ENCODE measurements at places on chromosomes 5 and 9.

- DNase-seq = peak; percentile 93
Observed at GRCh38 chr5:169980418-169981053, at the start of gene INSYN2B. Gene INSYN2B, minus strand, starts transcription at chr5:169980495. Its CDS starts 96,597 bp downstream, at chr5:169883898.

- DNase-seq = no peak
Observed at GRCh38 chr5:23437011-23437410, 70.4 kb upstream of the PRDM9 start.

DNA sequence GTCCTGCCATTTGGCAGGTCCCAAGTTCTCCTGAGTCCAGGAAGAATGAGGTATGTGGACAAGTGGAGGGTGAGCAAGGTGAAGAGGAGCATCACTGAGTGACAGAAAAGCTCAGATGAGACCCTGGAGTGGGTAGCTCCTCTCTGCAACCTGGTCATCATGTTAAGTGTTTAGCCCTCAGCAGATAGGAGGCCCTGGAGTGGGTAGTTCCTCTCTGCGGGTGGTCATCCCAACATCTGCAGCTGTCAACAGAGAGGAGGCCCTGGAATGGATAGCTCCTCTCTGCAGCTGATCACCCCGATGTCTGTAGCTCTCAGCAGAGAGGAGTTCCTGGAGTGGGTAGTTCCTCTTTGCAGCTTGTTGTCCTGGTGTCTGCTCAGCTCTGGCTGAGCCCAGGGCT is 48.4 kb downstream of the NDUFAF2 start:
- DNase-seq = no peak

DNA sequence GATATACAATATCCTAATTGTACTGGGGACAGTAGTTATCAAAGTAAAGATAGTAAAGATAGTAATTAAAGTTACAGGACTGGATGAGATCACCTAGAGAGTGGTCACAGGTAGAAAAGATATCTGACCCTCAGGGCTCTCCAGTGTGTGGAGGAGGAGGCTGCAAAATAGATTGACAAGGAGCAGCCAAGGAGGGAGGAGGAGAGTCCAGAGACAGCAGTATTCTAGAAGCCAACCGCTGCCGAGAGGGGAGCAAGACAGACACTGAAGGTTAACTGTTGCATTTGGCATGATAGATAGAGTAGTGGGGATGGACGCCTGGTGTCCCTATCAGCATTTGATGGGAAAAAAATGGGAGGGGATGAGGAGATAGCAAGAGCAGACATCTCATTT is 17.0 kb upstream of the F2RL1 start:
- DNase-seq = no peak

- DNase-seq = no peak
Observed at GRCh38 chr5:167122267-167122666, 1169.2 kb upstream of the WWC1 start.

- DNase-seq = no peak
Observed at GRCh38 chr9:136854842-136855460, 2.8 kb downstream of the MAMDC4 start.

- no peak for DNase-seq
Observed at GRCh38 chr5:37490931-37491330, 111.8 kb downstream of the WDR70 start.

- peak; percentile 79 for DNase-seq
Observed at GRCh38 chr5:140182803-140183367, 7.9 kb downstream of the CYSTM1 start.

GRCh38 chr5:168227973-168228615 is 63.4 kb upstream of the WWC1 start:
- DNase-seq = no peak

DNA sequence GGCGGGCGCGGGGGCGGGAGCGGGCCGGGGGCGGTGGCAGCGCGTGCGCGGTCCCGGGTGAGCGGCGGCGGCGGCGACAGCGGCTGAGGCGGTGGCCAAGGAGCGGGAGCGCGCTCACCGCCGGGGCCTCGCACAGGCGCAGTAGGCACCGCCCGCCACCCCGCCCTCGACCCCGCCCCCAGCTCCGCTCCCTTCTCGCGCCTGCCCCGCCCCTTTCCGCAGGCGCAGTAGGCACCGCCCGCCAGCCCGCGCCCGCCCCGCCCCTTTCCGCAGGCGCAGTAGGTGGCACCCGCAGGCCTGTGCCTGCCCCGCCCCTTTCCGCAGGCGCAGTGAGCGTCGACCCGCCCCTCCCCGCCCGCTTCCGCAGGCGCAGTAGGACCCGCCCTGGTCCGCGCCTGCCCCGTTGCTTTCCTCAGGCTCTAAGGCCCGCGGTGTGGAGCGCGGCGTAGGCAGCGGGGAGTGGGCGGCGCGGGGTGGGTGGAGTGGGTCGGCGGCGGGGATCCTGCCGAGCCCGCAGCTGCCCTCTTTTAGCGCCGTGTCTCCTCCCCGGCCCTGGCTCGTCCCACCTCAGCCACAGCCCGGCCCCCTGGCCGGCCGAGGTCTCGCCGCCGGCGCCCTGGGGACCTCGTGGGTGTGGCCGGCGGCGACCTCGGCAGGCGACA is at the start of gene CAMSAP1:
Gene CAMSAP1, minus strand, starts transcription at position 116 of the 662 bp plus-strand sequence. CDS start 387 bp downstream, outside the sequence.
- peak; percentile 97 for DNase-seq

- peak; percentile 31 for DNase-seq
Observed at GRCh38 chr5:9302218-9302617, 243.7 kb downstream of the SEMA5A start.

DNA sequence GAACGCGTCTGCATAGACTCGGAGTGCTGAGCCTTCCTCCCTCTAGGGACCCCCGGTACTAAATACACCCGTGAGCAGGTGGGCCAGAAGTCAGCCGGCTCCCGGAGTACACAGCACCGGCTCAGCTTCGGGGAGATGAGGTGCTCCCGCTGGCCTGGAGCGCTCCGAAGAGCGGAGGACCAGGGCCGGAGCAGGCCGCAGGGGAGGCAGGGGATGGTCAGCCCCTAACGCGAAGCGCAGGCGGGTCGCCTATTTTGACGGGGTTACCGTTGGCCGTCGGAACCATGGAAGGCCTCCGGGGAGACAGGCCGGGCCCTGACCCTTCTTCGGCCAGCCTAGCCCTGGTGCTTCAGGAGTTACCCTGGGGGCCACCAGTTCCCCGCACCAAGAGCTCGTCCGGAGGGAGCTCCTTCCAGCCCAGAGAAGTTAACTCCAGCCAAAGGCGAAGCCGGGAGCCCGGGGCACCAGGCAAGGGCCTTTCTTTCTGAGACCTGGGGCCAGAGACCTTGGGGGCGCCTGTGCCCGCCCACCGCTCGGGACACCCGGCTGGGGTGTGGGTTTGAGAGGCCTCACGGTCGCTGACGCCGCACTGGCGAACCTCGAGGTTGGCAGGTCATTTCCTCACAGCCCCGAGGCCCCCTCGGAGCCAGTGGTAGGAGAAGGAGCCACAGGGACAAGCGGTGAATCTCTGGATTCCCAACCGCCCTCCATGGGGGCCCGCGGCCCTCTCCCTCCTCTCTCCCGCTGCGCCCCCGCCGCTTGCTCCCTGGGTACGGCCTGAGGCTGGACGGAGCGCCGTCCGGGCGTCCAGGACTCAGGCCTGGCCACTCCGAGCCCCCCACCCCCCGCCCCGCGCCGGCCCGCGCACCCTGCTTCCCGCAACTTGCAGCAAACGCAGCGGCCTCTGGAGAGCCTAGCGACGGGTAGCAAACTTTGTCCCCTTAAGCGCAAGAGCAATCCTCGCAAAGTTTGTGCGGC is 3.4 kb upstream of the IRX4 start:
- DNase-seq = no peak

GRCh38 chr5:4540375-4541173 is 599.6 kb upstream of the ADAMTS16 start:
- no peak for DNase-seq

DNA sequence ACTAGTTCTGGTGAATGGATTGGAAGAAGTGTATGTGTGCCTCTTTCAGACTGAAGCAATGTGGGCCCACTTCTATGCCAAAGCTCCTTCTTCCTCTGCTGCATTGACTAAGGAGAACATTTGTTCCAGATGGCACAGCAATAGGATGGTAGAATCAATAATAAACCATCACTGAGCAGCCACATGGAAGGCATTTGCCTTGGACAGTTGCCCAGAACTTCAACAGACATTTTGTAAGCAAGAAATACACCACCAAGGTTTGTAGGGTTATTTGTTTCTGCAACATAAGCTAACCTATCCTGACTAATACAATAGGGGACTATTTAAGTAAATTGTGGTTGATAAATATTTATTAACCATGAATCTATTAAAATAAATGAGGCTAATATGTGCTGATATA is 37.7 kb upstream of the CSNK1G3 start:
- no peak for DNase-seq

DNA sequence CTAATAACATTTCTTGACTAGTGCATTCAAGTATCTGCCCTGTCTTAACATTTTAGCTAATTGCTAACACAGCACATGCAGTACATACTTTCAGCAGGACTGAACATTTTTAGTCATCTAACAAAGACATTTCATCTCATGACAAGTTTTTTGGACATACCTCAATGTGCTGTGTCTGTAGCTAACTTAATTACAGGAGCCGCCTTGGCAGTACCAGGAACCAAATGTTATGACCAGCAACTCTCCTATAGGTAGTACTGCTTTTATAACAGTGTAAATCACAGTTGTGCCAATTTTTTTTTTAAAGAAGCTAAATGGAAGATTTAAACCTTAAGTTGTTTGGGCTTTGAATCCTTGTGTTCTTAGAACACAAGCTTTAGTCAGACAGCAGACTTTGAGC is 99.4 kb upstream of the SAP30L start:
- DNase-seq = no peak

- DNase-seq = no peak
Observed at GRCh38 chr9:80796632-80797031, 892.7 kb downstream of the TLE1 start.

- no peak for DNase-seq
Observed at GRCh38 chr5:80223561-80223960, 32.3 kb downstream of the SERINC5 start.

- no peak for DNase-seq
Observed at GRCh38 chr5:7606840-7607465, 211.0 kb downstream of the ADCY2 start.

DNA sequence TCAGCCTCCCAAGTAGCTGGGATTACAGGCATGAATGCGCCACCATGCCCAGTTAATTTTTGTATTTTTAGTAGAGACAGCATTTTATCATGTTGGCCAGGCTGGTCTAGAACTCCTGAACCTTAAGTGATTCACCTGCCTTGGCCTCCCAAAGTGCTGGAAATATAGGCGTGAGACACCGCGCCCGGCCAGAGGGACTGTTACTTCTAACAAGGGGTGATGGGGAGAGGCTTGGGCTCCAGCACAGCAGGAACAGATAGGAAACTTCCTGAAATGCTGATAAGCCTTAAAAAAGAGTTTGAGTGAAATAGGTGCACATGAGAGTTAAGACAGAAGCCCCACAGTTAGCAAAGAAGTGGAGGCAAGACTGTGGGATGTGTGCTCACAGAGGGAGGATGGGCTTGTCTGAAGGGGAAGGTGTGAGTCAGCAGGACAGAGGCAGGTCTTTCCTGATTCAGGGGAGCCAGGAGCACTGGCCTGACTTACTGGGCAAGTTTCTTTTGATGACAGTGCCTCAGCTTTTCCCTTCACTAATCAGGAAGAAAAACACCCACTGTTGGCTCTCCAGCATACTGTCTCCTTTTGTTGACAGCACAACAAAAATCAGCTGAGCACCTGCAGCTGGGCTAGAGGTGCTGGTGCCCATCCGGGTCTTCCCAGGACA is 68.4 kb downstream of the RAD23B start:
- no peak for DNase-seq

DNA sequence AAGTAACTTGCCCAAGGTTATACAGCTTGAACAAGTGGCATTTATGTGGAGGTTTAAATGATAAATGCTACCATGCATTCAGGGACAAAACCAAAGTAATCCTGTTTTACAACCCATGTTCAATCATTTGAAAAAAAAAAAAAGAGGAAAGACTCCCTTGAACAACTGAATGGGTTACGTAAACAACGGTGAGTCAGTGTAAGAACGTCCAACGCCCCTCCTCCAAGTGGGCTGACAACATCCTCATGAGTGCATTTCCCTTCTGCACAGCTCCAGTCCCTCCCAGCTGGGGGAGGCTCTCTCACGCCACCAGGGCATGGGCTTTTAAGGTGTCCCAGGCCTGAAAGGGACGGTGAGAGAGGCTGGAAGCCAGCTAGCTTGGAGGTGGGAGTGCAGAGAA is 90.0 kb downstream of the PRRT1B start:
- DNase-seq = peak; percentile 96

- no peak for DNase-seq
Observed at GRCh38 chr5:154005648-154006047, 33.1 kb downstream of the FAM114A2 start.

DNA sequence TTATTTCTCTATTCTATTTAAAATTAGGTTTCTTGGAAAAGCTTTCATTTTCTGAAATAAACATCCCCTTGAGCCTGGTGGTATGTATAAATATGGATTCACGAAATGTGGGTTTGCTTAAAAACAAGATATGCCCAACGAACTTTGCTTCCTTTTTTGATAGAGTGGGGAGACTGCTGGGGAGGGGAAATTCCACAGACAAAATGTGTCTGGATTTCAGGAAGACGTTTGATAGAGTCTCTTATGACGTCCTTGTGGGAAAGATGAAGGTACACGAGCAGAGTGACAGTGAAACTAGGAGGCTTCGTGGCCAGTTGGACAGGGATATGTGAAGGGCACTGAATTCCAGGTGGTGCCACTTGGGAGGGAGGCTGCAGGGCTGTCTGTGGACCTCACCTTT is 84.5 kb upstream of the RPS23 start:
- DNase-seq = no peak

- DNase-seq = no peak
Observed at GRCh38 chr5:55925712-55926111, 69.1 kb downstream of the IL6ST start.

DNA sequence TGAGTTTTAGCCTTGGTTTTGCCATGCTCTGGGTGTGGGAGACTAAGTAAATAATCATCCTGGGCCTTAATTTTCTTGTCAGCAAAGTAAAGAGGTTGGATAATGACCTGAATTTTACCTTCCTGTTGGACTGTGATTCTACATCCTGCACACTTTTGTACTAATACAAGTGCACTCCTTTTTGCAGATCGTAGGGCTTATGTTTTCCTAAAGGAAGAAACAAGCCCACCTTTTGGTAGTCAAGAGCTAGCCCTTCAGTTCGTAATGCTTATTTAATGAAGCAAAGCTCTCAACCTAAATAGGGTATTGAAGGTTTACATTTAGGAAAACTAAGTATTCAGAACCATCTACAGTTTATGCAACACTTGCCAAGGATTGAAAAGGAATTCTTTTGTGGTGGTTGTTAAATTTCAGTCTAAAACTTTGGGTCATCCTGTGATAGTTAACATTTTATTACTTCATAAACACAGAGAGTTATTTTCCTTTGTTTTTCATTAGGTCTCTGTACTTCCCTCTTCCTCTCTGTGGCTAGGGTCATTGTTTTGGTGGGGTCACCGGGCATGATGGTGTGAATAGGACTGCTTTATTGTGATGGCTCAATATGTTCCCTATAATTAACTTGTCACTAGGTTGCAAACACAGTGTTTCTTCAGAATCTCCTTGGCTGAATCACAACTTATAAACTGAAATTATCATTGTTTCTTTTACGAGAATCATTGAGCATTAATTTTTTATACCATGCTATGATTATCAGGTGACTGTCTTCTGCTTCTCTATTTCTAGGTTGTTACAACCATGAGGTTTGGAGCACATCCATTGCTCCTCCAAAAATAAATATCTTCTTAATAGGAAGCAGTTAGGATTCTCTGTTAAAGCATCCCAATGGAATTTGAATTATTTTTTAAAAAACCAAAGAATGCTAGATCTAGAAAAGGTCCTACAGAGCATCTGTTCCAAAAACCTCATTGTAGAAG is 28.5 kb downstream of the SPINK5 start:
- no peak for DNase-seq

All from cardiac fibroblast (primary cell).